ENCODE measurements at places on chromosomes 11 and 22.

- no peak for DNase-seq
These were observed 14.2 kb upstream of the OR6A2 start for GRCh38 chr11:6813656-6814055.

DNA sequence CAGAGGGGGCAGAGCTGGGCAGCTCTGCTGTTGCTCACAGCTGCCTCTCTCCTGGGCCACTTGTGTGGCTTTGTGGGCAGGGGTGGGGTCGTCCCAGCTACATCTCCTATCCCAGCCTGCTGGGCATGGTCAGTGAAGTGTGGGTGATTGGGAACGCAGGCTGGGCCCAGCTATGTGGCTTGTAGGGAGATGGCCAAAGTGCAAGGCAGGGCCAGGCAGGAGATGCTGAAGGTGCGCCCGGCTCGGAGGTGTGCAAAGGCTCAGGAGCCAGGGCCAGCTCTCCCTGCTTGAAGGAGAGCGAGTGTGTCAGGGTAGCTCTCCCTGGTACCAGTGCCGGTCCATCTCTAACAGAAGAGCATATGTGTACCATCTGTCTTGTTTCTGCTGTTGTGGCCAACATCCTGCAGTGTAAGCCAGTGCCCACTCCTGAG is 8.4 kb upstream of the RANBP1 start:
- DNase-seq = no peak

- no peak for DNase-seq
These were observed 182.4 kb downstream of the SPON1 start for GRCh38 chr11:14144934-14145333.

DNA sequence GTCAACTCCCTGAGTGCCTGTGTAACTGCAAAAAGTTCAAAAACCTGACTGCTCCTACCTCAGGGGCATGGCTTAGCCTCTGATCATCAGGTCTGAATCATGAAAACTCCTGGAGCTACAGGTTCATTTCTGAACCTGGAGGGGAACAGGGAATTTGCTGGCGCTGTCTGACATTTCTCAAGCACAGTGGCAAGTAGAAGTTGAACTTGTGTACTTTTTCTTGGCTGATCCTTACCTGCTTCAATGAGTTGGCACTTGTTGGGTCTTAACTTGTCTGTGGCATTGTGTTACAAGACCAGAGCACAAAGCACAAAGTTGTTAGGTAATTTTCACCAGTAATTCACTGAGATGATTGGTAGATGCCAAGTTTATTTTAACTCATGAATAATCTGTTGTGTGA is 3.3 kb downstream of the TMEM109 start:
- no peak for DNase-seq

GRCh38 chr22:32331236-32331917 is 26.3 kb upstream of the RFPL3 start:
- no peak for DNase-seq

GRCh38 chr22:17803609-17804270 is 29.5 kb upstream of the BID start:
- DNase-seq = no peak
